ENCODE measurements at places on chromosomes 12 and 14.

- DNase-seq, result no peak
Measured at GRCh38 chr14:100564512-100564911, 22.7 kb downstream of the BEGAIN start.

- no peak for DNase-seq
Measured at GRCh38 chr12:5909560-5909959, 35.5 kb downstream of the ANO2 start.

DNA sequence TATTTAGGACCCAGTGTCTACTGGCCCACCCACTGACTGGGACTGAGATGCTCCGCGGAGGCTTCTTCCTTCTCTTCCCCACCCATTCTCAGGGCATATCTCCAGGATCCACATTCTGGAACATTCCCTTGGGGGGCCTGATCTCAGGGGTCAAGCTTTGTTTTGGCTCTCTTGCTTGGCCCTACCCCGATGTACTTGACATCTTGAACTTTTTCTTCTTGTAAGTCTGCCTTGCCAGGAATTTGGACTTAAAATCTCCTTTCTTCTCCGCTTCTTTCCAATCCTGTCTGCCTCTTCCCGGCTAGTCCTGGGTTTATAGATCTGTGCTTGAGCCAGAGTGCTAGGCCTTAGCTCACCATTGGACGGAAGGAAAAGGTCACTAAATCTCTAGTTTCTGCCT, 22.1 kb downstream of the DACT1 start:
- no peak for DNase-seq

DNA sequence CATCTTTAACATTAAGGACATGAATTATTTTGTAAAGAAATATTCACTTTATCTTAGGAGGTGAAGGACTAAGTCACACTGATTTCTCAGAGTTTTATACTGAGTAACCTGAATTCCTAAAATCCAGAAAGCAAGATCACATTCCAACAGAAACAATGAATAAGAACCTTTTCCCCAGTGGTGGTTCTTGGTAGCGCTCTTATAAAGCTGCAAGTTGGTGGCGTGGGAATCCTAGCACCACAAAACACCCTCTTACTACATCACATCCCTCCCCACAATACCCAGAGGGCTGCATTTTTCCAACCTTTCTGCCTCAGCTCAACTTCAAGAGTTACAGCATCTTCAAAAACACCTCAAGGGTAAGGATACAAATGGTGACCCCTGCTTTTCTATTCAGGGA, 44.0 kb upstream of the SMUG1 start:
- no peak for DNase-seq

- DNase-seq, result no peak
Measured at GRCh38 chr12:50706606-50707005, 57.3 kb upstream of the ATF1 start.
